ENCODE measurements at places on chromosomes 7 and 10.
A peak's percentile ranks its signal among the peaks of the same experiment; 100 is the strongest.

GRCh38 chr7:90180011-90180585 lies 25.8 kb downstream of the STEAP1 start:
- DNase-seq, result no peak

DNA sequence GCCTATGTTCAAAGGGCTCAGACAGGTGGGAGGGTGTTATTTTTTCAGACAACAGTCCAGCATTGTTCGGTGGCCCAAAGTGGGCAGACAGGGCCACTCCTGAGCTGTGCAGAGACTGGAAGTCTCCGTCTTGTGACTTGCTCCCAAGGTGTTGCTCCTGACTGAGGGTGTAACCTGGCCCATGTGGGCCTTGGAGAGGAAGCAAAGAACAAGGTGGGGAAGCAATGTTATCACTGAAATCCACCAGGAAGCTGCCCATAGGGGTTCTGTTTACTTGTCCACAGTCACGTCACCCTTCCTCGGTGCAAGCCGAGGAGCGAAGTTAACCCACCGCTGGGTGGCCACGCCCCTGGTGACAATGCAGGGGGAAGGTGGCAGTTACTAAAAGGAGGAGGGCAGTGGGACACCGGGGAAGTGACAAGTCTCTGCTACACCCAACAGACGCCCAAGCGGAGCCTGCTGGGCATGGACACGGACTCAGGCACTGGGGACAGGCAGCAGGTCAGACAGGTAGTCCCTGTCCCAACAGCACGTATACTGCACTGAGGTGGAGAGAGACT lies 311.6 kb upstream of the MKI67 start:
- no peak for DNase-seq

GRCh38 chr7:79298145-79298760 lies 155.2 kb downstream of the MAGI2 start:
- no peak for DNase-seq

- no peak for DNase-seq
Observed at GRCh38 chr7:48389977-48390376, 218.7 kb downstream of the ABCA13 start.

- peak; percentile 4 for DNase-seq
Observed at GRCh38 chr10:114520453-114520852, 116.2 kb upstream of the AFAP1L2 start.

DNA sequence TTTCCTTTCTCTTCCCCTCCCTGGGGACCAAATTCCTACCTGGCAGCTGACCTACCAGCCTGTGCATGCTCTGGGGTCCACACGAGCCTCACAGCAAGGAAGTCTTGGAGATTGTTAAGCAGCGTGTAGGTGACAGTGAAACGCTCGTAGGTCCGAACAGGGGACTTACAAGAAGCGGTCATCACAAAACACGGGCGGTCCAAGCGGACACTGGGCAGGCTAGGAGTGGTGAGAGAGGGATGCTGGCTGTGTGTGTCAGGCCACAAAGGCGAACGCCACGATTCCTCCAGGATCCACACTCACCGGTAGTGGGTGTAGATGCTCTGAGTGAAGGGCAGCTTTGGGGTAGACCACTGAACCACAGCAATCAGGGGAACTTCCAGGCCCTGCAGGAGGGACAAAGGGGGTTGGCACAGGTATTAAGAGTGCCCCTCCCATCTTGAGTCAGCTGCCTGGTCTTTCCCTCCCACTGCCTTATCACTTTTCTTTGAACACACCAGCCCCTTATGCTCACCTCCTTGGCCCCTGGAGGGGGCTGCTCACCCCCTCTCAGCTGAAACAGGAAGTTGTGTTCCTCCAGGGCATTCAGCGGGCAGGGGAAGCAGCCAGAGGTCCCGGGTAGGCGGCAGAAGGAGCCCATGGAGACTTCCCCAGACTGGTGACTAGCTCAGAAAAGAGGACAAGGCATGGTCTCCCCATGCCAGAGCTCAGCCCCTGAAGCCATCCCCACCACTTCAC lies 2.0 kb downstream of the TRAPPC14 start:
- no peak for DNase-seq

DNA sequence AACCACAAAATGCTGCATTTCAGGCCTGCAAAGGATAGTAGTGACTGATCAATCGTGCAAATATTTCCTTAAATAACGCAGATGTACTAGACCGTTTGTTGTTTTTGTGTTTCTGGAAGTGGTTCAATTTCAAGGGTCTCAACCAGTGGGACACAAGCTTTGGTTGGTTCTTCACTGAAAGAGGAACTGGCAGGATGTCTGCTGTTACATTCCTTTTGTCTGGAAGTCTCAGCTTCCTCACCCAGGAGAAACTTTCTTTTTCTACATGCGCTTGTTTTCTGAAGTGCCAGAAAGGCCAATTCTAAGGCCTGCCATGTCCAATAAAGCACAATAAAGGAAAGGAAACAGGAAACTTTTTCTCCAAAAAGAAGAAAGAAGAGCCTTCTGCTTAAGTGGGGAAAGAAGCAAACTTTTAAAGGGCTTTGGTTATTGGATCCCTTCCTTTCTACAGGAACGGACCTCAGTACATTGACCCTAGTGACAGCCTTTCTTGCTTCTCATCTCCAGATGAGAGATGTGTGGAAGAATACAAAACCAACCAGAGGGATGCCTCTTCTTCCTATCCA lies 4.1 kb downstream of the DKK1 start:
- no peak for DNase-seq

DNA sequence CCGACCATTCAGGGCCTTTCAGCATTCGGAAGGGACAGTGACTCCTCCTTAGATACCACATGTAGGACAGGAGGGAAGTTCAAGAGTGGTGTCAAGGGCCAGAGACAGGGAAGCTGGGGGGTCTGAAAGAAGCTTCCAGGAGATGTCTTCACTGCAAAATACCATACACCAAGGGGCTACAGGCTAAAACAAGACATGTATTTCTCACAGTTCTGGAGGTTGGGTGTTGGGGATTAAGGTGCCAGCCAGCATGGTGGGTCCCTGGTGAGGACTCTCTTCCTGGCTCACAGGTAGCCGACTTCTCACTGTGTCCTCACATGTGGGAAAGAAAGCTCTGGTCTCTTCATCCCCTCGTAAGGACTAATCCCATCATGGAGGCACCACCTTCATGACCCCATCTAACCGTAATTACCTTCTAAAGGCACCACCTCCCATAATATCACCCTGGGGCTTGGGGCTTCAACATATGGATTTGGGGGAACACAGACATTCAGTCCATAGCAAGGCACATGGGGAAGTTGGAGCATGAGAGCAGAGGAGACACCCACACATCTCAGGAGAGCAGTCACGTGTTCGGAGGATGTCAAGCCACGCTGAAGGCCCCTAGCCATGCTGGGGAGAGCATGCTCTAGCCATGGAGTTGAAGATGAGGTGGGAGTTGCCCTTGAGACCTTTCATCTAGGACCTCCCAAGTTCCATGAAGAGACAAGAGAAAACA lies 73.9 kb upstream of the GDF10 start:
- no peak for DNase-seq

DNA sequence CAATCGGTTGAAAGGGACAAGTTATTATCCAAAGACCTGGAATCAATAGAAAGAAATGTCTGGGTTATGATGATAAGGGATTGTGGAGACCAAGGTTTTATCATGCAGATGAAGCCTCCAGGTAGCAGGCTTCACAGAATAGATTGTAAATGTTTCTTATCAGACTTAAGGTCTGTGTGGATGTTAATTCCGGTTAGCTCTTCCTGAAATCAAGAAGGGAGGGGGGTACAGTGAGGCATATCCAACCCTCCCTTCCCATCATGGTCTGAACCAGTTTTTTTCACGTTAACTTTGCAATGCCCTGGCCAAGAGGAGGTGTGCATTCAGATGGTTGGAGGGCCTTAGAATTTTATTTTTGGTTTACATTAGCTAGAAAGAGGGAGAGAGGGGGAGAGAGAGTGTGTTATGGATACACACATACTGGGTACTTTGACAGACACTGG lies 9.8 kb upstream of the LRRC61 start:
- no peak for DNase-seq

DNA sequence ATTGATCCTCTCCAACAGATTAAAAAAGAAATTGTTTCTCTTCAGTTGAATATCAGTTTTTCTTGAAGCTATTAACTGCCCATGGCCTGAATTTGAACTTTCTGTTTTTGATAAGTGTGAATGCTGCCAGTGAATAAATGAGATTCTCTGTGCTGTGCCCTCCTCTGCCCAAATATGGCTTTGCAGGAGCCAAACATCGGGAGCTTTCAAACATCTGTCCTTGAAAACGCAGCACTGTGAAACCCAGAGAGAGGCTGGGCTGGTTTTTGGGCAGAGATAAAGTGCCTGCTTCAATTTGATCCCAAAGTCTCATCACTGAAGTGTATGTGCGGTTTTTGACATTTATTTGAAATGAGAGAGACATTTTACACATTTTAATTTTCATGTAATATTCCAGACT lies 268.3 kb upstream of the SHH start:
- no peak for DNase-seq

- no peak for DNase-seq
Observed at GRCh38 chr7:101116898-101117297, 10.0 kb upstream of the SERPINE1 start.

DNA sequence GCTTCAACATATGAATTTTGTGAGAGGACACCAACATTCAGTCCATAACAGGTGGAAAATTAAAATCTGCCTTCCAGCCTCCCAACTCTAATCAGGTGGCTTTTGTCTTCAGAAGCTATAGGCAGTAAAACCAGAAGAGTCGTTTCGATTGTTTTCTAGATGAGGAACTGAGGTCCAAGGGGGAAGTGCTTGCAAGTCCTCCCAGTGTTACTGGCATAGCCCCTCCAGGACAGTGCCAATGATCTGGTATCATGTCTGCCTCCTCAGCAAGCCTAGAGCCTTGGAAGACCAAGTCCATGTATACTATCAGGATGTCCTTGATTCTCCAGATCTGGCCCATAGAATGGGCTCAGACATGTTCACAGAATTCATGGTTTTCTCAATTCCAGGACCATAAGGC lies 16.9 kb downstream of the CYP26A1 start:
- DNase-seq, result no peak

DNA sequence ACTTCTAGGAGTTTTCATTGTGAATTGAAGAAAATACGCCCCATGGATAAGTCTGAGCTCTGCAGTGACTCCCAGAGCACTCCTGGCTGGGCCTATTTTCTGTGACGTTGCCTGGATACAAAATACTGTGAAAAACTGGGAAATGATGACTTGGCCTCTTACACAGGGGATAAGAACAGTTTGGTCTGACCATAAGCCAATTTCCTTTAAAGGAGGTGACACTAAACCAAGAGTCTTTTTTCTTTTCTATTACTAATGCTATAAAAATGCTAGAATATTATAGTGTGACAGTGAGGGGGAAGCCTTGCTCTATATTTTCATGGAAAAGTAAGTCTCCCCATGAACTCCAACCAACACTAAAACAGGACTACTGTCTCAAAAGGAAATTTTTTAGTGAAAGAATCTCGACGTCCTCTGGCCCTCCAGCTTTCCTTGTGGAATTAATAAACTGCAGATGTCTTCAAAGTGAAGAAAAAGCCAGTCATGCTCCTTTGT lies 45.5 kb downstream of the MYOF start:
- no peak for DNase-seq

DNA sequence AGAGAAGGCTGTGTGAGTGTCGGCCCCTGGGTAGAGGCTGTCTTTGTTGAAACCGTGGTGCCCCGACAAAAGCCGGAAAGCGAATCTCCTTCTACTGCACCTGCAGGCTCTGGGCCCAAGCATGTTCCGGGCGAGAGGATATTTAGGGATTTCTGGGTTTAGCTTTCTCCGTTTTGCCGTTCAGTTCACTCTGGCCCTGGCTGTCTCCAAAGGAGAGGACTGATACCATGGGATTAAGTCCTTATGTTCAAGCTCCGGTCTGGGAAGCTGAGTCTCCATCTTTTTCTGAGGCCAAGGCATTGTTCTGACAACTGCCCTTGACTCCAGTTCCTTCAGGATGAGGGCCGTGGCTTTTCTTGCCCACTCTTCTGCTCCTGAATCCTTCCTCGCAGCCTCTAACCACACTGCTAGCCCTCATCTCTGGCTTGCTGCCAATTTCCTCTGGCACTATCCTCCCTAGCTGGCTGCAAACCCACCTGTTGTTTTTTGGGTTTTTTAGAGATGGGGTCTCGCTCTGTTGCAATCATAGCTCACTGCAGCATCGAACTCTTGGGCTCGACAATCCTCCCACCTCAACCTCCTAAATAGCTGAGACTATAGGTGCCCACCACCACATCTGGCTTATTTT lies 206.8 kb downstream of the SKIDA1 start:
- peak; percentile 14 for DNase-seq

- no peak for DNase-seq
Observed at GRCh38 chr7:47940088-47941013, 7.9 kb downstream of the PKD1L1 start.

DNA sequence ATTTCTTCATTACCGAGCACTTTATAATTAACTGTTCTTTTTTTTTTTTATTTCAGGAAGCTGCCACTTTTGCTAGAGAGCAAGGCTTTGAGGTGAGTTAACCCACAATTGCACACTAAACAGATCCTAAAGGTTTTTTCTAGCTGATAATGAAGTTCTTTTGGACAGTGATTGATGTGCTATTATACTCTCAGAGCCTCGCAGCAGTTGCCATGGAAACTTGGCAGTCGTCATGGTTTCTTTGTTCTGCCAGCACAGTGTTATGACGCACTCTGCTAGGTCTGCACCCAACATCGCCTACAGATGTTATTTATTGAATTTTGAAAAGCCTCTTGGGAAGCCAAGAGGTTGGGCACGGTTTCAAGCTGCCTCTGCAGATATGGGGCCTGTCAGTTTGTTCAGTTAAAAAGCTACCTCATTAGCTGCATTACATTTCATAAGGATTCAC lies 237.2 kb upstream of the KAT6B start:
- peak; percentile 97 for DNase-seq

GRCh38 chr10:103626178-103626577 lies 132.7 kb downstream of the NEURL1 start:
- no peak for DNase-seq

- peak; percentile 89 for DNase-seq
Observed at GRCh38 chr7:120987683-120988590, 574 bp upstream of the CPED1 start.

DNA sequence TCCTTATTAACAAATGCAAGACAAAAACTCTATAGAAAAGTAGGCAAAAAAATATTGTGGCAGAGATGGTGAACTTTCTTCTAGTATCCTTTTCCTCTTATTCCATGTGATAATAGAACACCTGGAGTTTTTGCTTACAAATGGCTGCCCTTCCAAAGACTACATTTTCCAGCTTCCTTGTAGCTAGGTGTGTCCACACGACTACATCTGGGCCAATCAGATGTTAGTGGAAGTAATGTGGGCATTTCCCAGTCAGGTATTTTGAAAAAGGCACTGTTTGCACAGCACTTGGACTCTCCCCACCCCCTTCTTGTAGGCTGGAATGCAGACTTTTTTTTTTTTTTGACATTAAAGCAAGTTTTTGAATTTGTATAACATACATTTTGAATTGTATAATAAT lies 105.5 kb upstream of the TBX20 start:
- DNase-seq, result no peak

- DNase-seq, result no peak
Observed at GRCh38 chr10:787933-788651, 98.6 kb upstream of the DIP2C start.

All from NCI-H1092 treated with DMSO at 0.1 percent for 48 hours (cell line).